ENCODE measurements at places on chromosomes 7 and 10.
A peak's percentile ranks its signal among the peaks of the same experiment; 100 is the strongest.

DNA sequence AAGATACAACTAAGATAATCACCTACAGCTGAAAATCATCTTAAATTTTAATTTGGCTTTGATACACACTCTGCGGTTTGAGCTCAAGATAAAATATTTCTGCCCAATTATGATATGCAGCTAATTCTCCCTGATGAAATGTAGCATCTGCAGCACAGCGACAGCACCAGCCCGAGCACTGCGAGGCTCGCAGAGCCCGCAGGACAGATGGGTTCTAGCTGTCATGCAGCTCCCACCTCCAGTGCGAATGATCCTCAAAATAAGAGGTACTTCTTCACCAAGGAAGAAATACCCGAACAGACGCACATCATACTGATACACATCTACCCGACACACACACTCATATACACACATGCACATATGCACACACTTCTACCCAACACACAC lies 457.6 kb downstream of the PTPRN2 start:
- no peak for DNase-seq

GRCh38 chr10:80202934-80203834 lies 2.2 kb downstream of the ANXA11 start:
- DNase-seq, result peak; percentile 51

DNA sequence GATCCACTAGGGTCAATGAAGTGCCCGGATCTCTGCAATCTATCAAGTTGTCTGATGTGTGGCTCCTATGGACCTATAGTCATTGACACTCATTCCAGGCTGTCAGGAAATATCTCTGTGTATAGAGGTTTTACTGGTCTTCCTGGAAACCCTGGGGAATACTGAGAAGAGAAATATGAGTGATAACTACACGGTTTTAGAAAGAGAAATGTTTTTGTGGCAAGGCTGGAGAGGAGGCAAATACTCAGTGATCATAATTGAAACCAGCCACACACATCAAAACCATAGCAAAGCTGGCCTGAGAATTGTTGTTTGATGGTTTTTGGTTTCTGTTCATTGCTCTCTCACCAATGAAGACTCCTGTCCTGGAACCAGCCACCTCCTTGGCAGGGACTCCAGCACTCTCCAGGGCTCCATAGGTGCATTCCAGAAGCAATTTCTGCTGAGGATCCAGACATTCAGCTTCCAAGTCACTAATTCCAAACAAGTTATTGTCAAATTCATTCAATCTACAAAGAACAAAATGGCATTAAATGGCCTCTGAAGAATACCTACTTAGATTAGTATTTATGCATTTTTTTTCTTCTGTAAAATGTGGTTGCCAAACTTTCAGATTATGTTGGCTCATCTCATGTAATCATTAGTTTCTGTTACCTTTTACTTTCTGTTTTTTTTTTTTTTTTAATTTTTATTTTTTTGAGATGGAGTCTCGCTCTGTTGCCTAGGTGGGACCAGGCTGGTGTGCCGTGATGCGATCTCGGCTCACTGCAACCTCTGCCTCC lies 108.6 kb upstream of the ABI1 start:
- no peak for DNase-seq

DNA sequence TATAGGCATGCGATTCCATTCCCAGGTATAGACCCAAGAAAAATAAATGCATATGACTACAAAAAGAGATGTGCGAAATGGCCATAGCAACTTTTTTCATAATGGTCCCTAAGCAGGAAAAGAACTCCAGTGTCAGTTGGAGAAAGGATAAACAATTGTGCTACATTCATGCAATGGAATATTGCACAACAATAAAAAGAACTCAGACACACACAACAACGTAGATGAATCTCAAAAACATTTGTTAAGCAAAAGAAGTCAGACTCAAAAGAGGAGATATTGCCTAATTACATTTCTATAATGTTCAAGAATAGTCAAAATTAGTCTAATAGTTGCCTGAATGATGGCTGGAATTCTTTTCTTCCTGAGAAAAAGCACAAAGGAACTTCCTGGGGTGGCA lies 141.1 kb upstream of the GLI3 start:
- DNase-seq, result no peak

- DNase-seq, result no peak
These were observed 523.6 kb downstream of the PTPRN2 start for GRCh38 chr7:158063850-158064610.

DNA sequence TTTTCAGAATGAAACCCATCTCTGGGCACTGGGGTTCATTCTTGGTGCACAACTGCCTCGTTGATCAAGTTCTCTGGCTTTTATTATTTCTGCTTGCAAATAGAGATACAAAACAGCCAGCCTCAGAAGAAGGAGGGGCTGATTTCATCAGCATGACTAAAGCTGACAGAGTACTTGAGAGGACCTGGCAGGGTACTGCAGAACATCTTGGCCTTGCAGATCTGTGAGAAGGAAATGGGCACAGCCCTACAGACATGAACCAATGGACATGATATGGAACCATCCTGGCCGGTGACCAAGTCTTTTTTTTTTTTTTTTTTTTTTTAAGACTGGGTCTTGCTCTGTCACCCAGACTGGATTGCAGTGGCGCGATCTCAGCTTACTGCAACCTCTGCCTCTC lies 240.6 kb downstream of the VTI1A start:
- no peak for DNase-seq

DNA sequence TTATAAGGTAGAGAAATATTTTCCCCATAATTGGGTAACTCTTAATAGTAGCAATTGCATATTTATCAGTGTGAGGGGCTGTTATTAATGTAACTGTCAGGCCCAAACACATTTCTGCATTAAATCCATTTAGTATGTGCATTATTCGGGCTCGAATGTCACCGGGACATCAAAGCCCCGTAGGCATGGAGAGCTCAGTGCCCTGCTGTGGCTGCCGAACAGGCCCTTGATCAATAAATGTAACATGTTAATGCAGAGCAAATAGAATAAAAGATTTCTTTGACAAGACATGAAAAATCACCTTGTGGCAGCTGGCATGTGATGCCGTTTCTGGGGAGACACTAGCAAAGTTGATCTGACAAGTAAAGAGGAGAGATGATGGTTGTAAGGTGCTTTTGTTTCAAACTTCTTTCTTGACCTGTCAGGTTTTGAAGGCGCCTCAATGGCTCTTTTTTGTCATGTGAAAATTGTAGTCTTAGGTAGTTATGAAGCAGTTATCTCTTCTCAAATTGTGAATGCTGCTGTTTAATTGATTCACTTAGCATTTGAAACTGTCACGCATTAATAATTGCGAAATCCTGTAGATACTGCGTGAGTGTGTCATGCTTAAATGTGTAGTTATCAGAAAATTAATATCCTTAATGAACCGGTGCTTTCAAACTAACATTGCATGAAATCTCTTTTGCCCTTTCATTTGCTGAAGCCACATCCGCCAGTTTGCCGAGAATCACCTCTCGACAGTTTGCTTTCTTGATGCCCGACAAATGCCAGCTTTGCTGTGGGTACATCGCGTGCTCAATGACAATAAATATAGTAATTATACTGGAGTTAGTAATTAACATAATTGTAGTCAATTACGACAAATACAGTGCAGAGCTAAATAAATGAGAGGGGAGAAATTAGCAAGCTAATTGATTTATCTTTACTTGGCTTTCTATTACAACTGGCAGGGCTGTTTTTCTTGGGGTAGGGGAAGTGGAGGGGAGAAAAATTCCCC lies 19.5 kb downstream of the LRMDA start:
- no peak for DNase-seq

GRCh38 chr7:114645451-114645850 lies 230.8 kb downstream of the FOXP2 start:
- no peak for DNase-seq

DNA sequence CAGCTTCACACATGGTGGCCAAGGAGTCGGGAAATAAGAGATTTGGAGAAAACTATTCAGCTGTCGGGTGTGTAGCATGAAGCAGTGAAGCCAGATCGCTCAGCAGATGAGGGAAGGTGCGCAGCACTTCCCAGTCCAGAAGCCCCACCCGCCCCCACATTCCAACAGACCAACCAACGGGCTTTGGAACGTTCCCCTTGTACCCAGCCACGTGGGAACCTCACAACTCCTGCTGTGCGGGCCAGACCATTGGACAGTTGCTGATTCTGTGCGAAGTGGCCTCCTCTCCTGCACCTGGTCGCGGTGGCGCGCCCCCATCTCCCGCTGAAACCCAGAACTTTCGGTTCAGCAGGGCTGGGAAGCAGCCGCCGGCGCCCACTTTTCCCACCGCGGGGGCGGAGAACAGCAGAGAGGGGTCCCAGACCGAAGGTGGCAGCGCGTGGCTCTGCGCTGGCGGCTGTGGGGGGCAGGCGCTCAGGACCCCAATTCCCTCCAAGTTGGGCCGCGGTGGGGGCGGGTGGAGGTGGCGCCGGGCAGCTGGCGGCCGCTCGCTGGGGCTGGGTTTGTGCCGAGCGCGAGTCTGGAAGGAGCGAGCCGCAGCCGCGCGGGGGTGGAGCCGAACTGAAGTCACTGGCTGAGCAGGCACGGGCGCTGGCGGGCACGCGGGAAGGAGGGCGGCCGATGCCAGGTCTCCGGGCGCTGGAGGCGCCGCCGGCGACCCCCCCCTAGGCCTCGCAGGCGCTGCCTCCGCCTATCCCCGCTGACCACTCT lies 1301.5 kb upstream of the SORCS1 start:
- no peak for DNase-seq

DNA sequence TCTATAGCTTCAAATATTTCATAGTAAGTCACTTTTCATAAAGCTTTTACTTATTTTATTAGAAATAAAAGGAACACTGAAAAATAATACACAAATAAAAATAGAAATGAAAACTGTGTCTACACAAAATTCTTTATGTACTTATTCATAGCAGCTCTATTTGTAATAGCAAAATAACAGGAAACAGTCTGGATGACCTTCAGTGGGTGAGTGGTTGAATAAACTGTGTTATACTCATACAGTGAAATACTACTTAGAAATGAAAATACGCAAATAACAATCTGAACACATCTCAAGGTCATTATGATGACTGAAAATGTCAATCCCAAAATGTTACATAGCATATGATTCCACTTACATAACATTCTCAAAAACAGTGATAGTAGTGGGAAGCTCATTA lies 138.7 kb upstream of the PCLO start:
- DNase-seq, result no peak

DNA sequence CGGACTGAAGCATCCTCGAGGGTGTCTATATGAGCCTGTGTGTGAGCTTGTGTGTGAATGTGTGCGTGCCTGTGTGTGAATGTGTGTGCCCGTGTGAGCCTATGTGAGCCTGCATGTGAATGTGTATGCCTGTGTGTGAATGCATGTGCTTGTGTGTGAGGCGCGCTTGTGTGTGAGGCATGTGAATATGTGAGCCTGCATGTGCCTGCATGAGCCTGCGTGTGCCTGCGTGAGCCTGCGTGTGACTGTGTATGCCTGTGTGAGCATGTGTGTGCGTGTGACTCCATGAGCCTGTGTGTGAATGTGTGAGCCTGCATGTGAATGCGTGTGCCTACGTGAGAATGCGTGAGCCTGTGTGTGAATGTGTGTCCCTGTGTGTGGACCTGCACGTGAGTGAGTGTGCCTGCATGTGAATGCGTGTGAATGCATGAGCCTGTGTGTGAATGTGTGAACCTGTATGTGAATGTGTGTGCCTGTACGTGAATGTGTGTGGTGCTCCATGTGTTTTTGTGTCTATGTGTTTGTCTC lies 33.4 kb downstream of the PDGFA start:
- no peak for DNase-seq

DNA sequence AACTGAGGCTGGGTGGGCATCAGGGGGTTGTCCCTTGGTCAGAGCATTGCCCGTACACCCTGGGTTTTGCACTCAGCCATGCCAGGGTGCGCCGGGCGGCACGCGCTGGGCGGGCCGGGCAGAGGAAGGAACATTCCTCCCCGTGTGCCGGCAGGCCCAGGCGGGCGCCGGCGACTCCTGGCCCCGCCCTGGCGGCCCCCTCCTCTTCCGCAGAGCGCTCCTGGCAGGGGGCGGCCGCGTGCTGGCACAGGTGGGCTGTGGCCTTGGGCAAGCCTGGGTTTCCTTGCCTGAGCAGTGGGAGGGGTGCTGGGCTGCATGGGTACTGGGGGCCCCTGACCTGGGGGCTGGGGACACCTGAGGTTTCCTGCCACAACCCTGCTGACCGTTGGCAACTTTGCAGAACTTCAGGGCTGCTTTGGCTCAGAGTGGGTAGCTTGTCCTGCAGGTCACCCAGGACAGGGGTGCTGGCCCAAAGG lies 3.9 kb downstream of the LFNG start:
- no peak for DNase-seq

DNA sequence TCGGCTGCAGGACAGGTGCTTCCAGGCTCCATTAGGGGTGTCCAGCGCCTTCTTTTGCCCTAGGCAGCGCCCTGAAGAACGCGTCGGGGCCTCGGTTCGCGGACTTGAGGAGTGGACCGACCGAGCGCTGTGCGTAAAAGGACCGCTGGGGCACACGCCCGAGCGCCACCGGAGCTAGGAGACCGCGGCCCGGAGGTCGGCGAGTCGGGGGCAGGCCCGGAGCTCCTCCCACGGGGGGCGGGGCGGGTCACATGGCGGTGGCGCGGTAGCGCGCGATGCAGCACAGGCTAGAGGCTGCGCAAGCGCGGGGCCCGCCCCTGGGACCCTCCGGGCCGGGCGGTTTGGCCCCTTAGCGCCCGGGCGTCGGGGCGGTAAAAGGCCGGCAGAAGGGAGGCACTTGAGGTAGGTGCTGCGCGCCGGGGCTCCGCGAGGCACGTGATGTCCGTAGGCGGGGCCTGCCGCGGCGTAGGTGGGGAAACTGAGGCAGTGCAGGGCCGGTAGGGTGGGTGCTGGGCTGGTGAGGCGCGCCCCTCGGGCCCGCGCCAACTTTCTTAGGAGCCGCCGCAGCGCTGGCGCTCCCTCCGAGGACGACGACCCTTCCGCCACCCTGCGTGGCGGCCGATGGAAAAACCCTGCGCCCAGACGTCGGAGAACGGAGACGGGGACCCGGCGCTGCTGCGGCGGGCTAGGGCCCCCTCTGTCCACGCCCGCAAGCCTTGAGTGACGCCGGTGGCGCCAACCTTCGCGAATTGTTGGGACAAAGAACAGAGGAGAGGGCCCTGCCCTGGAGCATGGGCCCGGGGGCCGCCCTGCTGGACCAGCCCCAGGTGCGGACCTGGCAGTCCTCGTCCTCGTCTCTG lies at the start of gene PRXL2A:
Gene PRXL2A (plus strand): TSS at position 310 of the 860 bp plus-strand sequence. CDS start 11,917 bp downstream, outside the sequence.
- peak; percentile 95 for DNase-seq

GRCh38 chr10:28503114-28503513 lies 29.8 kb upstream of the WAC start:
- DNase-seq, result no peak

- DNase-seq, result no peak
These were observed 132.8 kb downstream of the PTPN20 start for GRCh38 chr10:47043928-47044538.

Data from 8988T (cell line).